ENCODE measurements at places on chromosomes 12 and 14.

- no peak for DNase-seq
Observed at GRCh38 chr12:52202361-52203078, 10.7 kb upstream of the KRT80 start.

DNA sequence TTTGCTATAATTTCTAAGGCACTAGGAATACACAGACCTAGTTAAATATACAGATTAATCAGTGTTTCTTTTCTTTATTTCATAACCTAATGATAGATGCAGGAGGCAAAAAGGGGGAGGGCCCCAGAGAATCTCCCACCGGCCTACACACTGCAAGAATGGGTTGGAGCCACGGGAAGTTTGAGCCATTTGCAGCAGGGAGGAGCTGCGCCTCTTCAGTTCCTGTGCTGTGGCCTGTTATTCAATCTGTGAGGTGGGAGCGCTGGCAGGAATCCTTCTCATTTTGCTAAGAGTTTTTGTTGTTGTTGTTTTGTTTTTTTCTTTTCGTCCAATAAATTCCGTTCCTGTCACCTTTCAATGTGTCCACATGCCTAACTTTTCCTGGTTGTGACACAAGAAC, 251.3 kb upstream of the RPL10L start:
- no peak for DNase-seq

DNA sequence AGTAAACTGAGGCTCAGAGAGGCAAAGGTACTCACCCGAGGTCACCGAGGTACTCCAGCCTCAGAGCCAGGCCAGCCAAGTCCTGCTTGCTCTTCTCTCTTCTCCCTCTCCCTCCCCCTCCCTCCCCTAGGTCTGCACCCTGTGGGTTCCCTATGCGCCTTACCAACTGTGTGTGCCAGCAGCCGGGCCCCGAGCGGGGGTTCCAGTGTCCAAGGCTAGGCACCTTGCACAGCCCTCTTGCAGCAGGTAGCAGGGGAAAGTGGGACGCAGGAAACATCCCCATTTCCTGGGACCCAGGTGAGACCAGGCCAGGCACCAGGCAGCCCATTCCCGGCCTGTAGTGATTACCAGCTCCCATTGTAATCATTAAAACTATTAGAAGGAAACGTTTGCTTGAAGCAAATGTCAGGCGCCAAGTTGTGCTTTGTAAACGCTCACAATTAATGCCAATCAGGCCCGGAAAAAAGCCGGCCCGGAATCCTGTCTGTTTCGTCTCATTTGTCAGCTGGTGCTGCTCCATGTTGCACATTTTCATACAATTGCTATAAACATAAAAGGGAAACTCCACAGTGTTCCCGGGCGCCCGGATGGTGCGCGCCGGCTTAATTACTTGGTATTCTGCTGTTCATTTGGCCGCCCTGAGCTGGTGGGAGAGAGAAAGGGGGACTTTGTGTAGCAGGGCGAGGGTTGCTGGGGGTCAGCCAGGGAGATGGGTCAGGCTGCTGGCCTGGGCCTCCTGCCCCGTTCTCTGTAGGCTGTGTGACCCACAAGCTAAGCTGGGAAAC, 11.9 kb downstream of the FAM222A start:
- no peak for DNase-seq

DNA sequence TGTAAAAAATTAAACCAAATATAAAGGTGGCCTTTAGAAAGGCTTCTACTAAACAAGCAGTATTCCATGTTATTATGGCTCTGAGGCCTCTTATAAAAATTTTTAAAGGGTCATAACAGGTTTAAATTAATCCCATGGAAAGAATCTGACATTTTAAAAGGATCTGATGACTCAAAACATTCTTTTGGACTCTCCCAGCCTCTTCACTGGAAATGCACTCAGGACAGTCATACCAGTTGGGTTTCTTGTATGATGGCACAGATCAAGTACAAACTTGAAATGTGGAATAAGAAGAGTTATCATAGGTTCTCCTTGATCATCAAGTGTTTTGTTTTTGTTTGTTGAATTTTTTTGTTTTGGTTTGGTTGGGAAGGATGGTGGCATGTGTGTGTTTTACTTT, 50.8 kb downstream of the PPP2R5E start:
- peak; percentile 64 for DNase-seq

DNA sequence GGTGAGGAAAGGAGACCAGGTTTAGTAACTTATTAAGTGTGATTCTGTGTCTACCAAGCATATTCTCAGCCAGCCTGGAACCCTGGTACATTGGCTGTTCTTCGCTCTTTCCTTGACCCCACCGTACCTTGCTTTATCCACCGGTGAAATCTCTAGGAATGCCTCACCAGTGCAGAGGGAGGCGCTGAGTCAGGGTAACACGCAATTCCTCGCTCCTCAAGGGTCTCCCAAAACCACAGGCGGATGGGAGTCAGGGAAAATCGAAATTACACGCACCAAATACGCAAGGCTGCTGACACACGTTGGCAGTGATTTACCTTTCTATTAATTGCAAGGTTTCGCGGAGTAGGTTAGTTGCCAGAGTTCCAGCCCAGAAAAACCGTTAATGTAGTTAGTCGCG, 845 bp downstream of the L3HYPDH start:
- DNase-seq = peak; percentile 89

GRCh38 chr12:89468648-89469326, 55.8 kb downstream of the GALNT4 start:
- no peak for DNase-seq

GRCh38 chr12:80443974-80444666, at the start of gene PTPRQ:
Gene PTPRQ, plus strand, starts transcription at chr12:80444235. Its CDS starts 111 bp downstream, at chr12:80444346.
- no peak for DNase-seq

DNA sequence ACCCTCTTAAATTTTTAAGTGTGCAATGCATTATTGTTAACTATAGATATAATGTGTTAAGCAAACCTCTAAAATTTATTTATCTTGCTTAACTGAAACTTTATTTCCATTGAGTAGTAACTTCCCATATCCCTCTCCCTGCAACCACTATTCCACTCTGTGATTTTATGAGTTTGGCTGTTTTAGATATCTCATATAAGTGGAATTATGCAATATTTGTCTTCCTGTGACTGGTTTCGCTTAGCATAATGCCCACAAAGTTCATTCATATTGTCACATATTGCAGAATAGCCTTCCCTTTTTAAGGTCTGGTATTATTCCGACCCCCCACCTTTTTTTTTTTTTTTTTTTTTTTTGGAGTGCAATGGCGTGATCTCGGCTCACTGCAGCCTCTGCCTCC, 247.6 kb downstream of the EMP1 start:
- no peak for DNase-seq

DNA sequence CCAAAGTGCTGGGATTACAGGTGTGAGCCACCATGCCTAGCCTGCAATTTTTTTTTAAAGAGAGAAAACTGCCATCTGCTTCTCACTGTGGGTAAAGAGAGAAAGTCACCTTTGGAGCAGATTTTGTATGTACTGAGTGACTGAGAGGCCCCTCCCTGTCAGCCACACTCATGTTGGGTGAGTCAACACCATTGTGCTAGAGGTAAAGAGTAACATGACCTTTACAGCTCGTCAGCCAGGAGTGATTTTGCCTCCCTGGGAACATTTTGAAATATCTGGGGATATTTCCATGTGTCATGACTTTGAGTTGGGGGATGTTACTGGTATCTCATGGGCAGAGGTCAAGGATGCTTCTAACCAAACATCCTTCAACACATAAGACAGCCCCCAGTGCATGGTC, 115.2 kb downstream of the KSR2 start:
- peak; percentile 50 for DNase-seq

GRCh38 chr12:63752283-63752682, 27.4 kb upstream of the RXYLT1 start:
- no peak for DNase-seq

DNA sequence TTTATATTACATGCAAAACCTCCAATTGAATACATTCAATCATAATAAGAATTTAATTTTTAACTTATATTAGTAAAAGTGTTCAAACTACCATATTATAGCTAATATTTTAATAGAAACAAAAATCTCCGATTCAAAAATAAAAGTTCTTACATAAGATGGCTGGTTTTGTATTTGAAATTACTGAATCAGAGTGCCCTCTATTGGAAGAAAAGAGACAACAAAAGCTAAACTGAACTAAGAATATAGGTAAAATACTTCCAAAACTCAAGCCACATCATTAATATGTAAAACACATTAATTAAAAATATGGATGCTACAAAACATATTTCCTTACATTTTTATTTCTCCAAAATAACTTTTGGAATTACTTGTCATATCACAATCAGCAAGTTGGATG, 120.3 kb downstream of the GARIN6 start:
- peak; percentile 49 for DNase-seq
